ENCODE measurements at places on chromosomes 2 and 18.

DNA sequence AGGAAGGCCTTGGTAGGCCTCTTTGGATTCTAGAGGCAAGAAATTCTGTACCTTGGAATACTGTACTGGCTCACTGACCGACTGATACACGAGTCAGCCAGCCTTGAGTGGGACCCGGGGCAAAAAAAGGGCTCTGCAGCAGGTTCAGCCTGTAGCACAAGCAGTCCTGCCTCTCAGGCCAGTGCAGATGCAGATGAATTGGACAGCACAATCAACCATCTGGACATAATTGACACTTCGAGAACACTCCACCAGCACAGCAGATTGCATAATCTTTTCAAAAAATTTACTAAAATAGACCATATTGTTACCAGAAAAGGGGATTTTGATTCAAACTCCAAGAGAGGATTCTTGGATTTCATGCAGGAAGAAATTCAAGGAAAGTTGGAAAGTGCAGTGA, 241.6 kb downstream of the RPIA start:
- no peak for DNase-seq

DNA sequence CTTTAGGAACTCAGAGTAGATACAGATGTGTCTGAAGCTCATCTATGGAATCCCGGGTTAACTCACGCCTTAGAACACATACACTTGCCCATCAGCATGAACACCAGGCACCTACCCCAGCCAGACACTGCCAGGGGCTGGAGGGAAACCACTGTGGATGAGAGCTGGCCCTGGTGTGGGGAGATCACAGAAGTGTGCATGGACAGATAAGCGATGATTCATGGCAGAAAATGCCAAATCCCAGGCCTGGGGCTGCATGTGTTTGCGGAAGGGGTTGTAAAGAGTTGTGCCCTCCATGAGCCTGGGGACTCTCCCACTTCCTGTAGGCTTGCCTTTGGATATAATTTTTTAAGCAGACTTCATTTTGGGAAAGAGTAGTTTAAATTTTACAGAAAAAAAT, 193.4 kb downstream of the FHOD3 start:
- DNase-seq, result no peak

DNA sequence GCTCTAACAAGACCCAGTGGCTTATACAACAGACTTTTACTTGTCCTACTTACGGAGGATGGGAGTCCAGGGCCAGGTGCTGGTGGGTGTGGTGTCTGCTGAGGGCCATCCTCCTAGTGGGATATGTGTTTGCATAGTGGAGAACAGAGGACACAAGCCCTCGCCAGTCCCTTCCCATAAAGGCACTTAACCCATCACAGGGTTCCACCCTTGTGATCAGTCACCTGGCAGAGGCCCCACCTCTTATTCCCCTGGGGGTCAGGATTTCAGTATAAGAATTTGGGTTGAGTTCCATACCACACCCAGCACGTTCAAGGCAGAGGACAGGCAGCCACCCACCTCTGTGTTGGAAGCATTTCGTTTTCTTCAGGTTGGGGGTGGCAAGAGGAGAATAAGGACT, 259.0 kb downstream of the AGAP1 start:
- DNase-seq, result no peak

DNA sequence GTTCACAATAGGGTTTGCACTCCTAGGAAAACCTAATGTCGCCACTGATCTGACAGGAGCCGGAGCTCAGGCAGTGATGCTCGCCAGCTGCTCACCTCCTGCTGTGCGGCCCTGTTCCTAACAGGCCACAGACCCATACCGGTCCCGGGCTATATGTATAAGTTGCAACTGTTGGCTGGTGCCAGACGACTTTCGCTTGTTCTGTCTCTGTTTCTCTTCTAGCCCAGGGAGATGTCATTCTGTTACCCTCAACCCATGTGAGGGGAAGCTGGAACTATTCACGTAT, 170.3 kb downstream of the BCL2 start:
- no peak for DNase-seq

DNA sequence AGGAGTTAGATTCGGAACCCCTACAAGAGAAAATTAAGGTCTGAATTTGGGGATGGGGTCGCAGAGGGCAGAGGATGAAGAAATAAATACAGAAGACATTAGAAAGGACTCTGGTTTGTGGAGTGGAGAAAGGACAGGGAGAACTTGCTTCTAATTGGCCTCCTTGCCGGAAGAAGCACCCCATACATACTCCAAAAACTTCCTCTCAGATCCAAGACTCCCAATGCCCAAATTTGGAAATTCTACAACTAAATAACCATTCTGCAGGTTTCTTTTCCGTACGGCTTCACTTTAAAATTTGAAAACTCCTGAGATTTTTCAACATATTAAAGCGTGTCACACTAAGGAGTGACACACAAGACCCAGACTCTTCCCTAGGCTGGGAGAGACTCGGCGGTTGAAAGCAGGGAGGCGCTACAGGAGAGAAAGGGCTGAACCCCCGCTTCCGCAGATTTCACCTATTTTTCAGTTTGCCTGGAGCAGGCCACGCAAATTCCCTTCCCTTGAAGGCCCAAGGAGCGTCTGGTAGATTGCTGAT, 478 bp downstream of the CLHC1 start:
- DNase-seq, result no peak

DNA sequence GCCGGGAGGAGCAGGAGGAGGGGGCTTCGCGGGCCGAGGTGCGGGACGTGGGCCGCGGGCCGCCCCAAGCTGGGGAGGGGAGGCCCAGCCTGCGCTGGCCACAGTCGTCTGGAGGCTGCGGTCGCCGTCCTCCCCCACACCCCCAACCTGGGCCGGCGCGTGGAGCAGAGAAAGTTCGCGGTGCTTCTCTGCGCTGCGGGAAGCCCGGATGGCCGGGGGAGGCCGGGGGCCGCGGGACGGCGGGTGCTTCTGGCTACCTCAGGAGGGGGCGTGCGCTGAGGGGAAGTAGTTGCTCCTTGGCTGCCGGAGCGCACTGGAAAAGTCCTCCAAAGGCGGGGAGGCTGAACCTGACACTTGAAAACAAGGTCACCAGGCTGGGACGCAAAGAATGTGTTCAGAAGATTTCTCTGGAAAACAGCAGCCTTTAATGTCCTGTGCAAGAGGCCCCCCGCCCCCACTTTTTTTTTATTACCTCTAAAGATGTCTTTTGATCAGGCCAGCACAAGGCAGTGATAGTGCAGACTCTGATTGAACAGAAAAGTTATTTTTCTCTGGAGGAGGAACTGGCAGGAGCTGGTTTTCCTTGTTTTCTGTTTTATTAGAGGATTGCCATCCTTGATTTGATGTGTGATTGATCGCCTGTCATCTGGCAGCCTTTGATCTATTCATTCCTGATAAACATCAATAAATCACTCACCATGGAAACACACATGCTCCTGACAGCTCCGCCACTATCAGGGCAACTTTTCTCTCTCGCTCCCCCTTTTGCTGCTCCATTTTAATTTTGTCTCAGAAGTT, 1.6 kb downstream of the TSHZ1 start:
- no peak for DNase-seq
